ENCODE measurements at places on chromosomes 12 and 14. TPM values are rescaled to one million over a fixed set of nuclear protein-coding genes. Genes with fewer than 3 reads are reported as not detected.

OVCH1 gene
- total RNA-seq = 0.19 TPM

MORN3 gene
- total RNA-seq = 5.9 TPM

RAPGEF3 gene
- total RNA-seq = 13.4 TPM

CLEC4A gene
- 0.62 TPM for total RNA-seq

GRCh38 chr14:93037351-93037750 lies 78.4 kb downstream of the ITPK1 start:
- no peak for DNase-seq

DNA sequence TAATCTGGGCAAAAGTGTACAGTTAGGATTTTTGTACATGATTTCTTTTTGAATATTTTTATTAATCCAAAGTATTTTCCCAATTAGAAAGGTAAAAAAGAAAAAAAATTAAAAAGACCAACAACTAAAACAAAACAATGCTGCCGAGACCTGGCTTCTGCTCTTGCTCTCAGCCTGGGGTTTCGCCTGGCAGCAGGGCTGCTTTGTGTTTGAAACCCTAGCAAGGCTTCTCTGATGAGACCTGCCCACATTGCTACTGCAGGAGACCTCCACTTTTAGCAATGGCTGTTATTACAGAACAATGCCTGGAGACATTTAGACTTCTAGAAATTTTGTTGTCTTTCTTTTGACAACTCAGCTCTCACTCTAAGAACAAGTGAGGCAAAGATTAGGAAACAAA lies 1153.0 kb upstream of the TMEM132C start:
- DNase-seq = no peak

GRCh38 chr14:71061458-71061857 lies 154.2 kb downstream of the PCNX1 start:
- no peak for DNase-seq

GRCh38 chr14:24700511-24700910 lies 66.5 kb upstream of the GZMB start:
- DNase-seq = no peak

DNA sequence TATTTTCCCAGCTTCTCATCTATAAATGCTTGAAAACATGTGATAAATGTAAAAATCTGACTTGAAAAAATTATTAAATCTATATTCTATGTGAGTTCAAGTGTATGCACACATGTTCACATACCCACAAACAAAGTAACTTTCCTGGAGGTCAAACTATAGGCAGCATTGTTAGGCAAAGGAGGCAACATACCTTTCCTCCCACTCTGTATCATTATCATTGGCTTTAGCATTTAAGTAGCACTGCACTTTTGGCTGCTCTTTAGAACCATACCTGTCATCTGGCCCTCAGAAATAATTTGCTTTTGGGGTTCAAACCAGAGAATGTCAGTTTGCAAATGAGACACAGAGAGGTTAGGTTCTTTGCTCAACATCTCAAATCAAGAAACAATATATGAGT lies 102.4 kb upstream of the CCDC196 start:
- DNase-seq = no peak

- peak; percentile 65 for DNase-seq
These were observed 366.2 kb upstream of the KITLG start for GRCh38 chr12:88946372-88946997.

Data from lower leg skin (tissue), 4 donors.